ENCODE measurements at places on chromosomes 12 and 14.
A peak's percentile ranks its signal among the peaks of the same experiment; 100 is the strongest.

- peak; percentile 83 for DNase-seq
These were observed at the start of the genes LYSET and MOAP1 for GRCh38 chr14:93184391-93185348. LYSET (plus strand) TSS chr14:93185317; CDS start chr14:93185406, 89 bp downstream. MOAP1 (minus strand) TSS chr14:93184897; CDS start chr14:93184242, 655 bp downstream.

- no peak for DNase-seq
These were observed 339.2 kb downstream of the ACSS3 start for GRCh38 chr12:81417056-81417455.

- no peak for DNase-seq
These were observed 52.1 kb downstream of the HSPB8 start for GRCh38 chr12:119230807-119231206.

- DNase-seq = no peak
These were observed 115.6 kb downstream of the LRIG3 start for GRCh38 chr12:58804749-58805148.

DNA sequence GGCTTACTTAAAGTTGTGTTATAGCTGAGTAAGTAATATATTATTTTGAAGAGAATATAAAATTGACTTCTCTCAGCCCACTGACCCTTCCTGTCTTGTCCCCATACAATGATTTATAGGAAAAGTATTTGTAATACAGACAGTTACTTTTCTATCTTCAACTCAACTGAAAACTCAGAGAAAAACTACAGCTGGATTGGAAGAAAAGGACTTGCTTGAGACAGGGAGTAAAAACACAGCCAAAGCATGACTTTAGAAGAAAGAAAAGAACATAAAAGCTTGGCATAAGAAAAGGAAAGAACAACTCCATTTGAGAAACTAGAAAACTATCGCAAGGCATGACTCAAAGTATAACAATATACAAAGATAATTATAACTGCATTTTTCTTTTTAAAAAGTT is 57.5 kb downstream of the MSRB3 start:
- no peak for DNase-seq

GRCh38 chr12:109527489-109528123 is 45.7 kb downstream of the MMAB start:
- DNase-seq = no peak

DNA sequence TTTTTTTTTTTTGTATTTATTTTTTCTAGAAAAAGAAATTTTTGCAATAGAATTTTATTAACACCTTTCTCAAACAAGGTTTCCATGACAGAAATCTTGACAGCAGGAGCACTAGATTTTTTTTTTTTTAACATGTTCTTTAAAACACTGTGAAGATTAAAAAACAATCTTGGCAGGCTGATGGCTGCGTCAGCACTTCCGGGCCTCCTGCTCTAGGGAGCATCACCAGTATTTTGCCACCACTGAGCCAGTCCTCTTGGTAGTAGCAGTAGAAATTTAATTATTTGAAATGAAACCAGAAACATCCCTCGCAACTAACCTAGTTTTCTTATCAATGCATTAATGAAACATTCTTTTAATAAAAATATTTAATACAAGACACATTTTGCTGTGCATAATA is 99.6 kb downstream of the APAF1 start:
- DNase-seq = no peak

DNA sequence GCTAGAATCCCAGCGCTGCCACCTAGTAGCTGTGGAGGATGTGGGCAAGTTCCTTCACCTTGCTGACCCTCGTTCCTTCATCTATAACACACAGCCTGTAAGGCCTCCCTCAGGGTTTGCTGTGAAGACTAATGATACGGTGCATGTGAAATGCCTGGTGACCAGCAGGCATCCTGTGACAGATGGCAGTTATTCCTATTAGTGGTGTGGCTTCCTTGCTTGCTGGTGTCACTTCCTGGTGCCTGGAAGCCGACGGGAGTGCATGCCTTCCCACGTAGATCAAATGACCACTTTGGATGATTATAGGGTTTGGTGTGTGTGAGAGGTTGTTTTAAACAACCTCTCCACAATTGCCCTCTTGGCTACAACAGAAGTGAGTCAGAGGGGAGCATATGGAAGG is 894.9 kb downstream of the VRK1 start:
- DNase-seq = no peak

GRCh38 chr12:132360906-132361777 is 31.8 kb upstream of the GALNT9 start:
- DNase-seq = no peak

DNA sequence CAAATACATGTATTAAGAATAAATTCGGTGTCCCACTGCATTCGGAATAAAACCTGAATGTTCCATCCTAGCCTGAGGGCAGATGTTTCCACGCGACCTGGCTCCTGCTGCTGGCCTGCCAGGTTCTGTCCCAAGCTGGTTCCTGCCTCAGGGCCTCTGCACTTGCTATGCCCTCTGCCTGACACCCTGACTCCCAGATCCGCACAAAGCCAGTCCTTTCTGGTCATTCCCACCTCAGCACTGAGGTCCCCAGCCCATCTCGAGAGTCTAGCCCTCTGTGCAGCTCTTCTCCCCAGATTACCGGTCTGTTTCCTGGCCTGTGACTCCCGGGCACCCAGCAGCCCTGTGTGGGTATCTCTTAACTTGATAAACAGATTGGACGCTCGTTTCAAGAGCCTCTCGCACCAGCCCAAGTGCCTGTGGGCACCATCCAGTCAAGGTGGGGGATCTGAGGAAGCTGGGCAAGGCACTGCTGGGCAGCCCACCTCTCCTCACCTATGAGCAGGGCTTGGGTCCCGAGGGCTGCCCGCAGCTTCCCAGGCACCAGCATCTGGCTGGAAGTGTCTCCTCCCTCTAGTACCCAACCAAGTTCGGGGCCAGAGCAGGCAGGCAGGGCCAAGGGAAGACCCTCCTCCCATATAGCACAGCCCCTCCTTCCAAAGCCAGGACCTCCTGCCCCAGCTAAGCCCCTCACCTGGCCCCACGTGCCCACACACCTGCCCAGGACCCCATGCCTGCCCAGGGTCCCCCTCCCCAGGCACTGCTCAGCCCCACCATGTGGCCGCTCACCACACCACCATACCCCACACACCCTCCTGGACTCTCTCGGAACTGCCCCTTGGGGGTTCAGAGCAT is 132.2 kb downstream of the NCOR2 start:
- no peak for DNase-seq

DNA sequence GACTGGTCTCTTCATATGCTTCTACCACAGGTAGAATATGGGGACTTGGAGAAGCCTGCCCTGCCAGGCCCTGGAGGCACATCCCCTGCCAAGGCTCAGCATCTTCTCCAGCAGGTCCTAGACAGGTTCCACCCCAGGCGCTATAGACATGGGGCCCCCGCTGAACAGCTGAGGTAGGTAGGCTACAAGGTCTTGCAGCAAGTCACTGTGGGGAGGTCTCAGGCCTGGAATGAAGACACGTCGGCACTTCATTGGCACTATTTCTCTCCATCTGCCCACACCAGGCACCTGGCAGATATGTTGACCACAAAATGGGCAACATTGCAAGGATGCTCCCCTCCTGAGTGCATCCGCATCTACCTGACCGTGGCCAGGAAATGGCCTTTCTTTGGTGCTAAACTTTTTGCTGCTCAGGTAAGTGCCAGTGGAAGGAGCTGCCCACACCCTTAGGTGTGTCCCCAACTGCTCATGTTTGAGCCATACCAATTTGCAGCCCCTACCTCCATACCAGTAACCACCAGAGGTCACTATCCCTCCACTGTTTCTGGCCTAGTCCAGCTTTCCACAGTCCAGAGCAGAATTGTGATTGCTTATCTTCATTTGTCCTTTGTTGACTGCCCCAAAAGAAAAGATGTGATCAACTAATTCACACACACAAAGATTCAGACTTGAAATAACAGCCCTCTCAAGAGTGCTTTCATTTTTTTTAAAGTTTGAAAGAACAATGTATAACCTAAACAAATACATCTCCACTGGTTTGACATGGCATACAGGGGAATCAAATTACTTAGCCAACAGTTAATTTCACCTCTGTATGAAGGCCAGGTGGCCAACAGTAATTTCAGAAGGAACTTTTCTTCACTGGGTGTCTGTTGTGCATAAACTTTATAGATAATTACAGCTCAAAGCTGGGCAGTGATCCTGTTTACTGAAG is 16.1 kb downstream of the PIGH start:
- no peak for DNase-seq

DNA sequence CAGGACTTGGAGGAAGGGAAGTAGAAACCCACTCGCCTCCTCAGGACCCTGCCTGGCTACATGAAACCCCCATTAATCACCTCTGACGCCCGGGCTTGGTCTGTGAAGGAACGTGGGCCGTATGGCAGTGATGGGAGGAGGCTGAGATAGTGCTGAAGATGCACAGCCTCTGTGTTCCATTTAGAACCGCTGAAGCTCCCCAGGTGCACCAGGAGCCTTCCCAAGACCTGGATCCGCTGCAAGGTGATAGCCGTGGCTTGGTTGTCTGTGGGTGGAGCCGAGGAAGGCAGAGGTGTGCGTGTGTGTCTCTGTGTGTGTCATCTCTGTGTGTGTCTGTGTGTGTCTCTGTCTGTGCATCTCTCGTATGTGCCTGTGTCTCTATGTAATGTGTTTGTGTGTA is 293.1 kb downstream of the CACNA1C start:
- DNase-seq = no peak

- DNase-seq = peak; percentile 36
These were observed at the start of gene AHNAK2 for GRCh38 chr14:104977681-104978653. AHNAK2 (minus strand) TSS chr14:104978374; CDS start chr14:104978237, 137 bp downstream.

DNA sequence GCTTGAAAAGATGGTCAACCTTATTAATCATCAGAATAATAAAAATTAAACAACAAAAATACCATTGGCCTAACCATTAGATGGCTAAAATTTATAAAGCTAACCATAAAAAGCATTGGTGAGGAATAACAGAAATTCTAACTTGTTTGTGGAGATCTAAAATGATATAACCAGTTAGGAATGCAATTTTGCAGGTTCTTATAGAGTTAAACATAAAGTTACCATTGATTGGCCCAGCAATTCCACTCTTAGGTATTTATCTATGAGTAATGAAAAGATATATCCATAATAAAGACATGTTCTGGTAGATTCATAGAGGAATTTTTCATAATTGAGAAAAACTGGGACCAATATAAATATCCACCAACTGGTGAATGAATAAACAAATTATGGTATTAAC is 1098.6 kb downstream of the FSCB start:
- no peak for DNase-seq

GRCh38 chr12:68446901-68447796 is 115.0 kb upstream of the MDM1 start:
- DNase-seq = no peak

DNA sequence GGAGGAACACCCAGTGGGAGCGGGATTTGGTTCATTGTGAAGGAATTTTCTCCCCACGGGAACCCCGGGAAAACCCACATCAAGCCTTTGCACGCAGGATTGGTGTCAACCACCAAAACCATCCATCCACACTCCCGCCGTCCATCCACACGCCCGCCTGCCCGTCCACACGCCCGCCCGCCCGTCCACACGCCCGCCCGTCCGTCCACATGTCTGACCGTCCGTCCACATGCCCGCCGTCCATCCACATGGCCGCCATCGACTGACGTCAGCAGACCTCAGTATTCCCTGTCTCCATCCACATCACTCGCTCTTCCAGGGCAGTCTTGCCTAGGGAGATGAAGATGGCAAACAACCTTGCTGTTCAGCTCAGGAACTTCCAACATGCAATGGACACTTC is 6.7 kb upstream of the GPR132 start:
- no peak for DNase-seq

DNA sequence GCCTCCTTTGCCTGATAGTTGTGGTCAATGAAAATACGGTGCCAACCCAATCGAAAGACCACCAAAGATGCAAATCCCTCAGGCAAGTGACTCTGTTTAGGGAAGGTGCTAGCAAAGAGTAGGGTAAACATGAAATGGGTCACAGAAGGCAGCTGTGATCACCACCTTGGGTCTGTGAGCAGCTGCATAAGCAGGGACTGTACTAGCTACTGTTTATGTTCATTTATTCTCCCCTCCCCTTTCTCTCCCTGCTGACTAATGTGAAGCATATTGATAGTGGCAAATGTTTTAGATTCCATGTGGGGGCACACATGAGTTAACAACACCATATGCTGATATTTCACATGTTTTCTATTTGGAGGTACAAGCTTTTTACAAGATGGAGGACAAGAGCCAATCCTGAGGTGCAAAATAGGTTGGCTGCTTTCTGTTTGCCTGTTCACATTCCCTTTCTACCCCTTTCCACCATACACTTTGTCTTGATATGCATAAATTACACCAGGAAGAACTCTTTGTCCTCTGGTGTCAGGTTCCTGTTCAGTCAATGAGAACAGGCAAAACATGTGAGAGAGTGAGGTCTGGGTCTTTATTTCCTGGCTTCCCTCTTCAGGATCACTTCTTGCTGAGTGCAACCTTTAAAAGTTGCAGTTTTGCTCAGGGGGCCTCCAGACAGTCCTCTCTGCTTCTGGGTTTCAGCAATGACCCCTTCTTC is 71.1 kb downstream of the AVPR1A start:
- no peak for DNase-seq

DNA sequence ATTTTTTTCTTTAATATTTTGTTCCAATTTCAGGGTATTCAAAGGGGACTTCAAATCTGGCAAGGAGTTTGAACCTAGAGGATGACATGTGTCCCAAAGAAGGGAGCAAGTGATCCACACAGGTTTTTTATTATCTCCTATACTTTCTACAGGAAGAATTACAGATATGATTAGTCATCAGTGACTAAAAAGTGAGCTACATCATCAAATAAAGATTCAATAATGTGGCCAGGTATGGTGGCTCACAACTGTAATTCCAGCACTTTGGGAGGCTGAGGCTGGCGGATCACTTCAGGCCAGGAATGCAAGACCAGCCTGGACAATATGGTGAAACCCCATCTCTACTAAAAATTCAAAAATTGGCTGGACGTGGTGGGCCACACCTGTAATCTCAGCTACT is 24.2 kb downstream of the GLT8D2 start:
- DNase-seq = no peak

- DNase-seq = no peak
These were observed 553.7 kb downstream of the FOXG1 start for GRCh38 chr14:29320286-29320685.

- DNase-seq = no peak
These were observed 81.2 kb downstream of the SCAF11 start for GRCh38 chr12:45909041-45909713.

DNA sequence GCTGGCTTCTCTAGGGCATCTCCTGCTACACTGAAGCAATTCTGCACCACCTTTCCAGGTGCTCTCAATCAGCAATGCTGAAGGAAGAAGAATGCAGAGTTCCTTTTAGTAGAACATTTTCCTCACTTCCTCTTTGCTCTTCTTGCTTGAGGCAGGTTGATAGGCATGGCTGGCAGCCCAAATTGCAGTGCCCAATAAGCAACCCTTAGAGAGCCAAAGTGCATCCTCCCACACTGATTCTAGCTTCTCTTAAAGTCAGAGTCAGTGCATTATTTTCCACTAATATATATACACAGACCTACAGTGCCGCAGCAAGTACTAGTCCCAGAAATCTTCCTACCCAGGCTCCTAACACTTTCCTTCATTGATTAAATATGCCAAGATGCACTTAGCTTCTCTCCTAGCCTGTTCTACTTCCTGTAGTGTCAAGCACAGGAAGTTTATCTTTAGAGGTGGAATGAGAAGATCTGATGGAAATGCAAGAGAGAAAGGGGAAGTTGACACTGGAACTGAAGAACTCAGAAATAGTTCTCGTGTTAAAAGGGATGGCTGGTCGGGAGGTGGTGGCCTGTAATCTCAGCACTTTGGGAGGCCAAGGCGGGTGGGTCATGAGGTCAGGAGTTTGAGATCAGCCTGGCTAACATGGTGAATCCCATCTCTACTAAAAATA is 132.7 kb downstream of the SSPN start:
- DNase-seq = no peak
